ENCODE measurements at places on chromosomes 1 and 21.

GRCh38 chr1:234502785-234503184, 23.8 kb upstream of the TARBP1 start:
- no peaks in the 10 kb centered on the region for H3K4me1 ChIP-seq
- H3K27me3 ChIP-seq: no peaks in the 10 kb centered on the region
- H3K36me3 ChIP-seq: no peaks in the 10 kb centered on the region
- no peak overlapping the region for H3K4me3 ChIP-seq

- no peaks in the 10 kb centered on the region for H3K4me1 ChIP-seq
- H3K27me3 ChIP-seq: no peaks in the 10 kb centered on the region
- DNase-seq: no peak
- H3K36me3 ChIP-seq: no peaks in the 10 kb centered on the region
- no peak overlapping the region for H3K4me3 ChIP-seq
- H3K27ac ChIP-seq: no peak overlapping the region
These were observed 201.3 kb downstream of the MRPL39 start for GRCh38 chr21:25405984-25406383.

DNA sequence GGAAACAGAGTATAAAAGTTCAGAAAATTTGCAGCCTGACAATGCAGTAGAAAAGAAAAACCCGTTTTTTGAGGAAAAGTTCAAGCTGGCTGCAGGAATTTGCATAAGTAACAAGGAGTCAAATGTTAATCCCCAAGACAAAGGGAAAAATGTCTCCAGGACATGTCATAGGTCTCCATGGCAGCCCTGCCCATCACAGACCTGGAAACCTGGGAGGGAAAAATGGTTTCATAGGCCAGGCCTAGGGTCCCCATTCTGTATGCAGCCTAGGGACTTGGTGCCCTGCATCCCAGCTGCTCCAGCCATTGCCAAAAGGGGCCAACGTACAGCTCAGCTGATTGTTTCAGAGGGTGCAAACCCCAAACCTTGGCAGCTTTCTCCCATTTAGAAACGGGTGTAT, 3.6 kb upstream of the KCNT2 start:
- H3K27ac ChIP-seq: no peak overlapping the region
- H3K4me1 ChIP-seq: peaks cover 3% of the 10 kb centered on the region
- no peak for DNase-seq
- H3K36me3 ChIP-seq: no peaks in the 10 kb centered on the region
- H3K4me3 ChIP-seq: no peak overlapping the region
- no peaks in the 10 kb centered on the region for H3K27me3 ChIP-seq

DNA sequence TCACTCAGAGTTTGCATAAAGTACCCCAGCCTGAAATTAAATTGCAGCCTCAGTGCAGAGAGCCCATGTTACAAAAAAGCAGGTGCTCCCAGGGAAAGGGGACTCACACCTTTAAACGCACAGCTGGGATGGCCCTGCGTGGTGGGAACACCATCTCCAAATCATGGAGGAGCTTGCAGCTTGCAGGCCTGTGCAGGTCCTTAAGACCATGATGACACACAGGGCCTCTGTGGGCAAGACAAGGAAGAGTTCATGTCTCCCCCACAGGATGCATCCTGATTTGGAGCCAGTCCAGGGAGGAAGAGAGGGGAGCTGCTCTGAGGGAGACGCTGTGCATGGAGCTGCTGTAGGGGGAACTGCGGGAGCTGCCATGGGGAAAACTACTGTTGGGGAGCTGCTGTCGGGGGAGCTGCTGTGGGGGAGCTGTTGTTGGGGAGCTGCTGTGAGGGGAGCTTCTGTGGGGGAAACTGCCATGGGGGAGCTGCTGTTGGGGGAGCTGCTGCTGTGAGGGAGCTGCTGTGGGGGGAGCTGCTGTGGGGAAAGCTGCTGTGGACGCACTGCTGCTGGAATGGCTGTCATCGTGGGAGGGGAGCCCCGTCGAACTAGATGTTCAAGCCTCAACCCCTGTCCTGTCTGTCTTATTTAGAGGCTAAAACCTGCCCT, 113.9 kb downstream of the MATN1 start:
- H3K27me3 ChIP-seq: no peaks in the 10 kb centered on the region
- H3K4me1 ChIP-seq: no peaks in the 10 kb centered on the region
- no peak for DNase-seq
- no peak overlapping the region for H3K27ac ChIP-seq
- no peaks in the 10 kb centered on the region for H3K36me3 ChIP-seq
- no peak overlapping the region for H3K4me3 ChIP-seq

DNA sequence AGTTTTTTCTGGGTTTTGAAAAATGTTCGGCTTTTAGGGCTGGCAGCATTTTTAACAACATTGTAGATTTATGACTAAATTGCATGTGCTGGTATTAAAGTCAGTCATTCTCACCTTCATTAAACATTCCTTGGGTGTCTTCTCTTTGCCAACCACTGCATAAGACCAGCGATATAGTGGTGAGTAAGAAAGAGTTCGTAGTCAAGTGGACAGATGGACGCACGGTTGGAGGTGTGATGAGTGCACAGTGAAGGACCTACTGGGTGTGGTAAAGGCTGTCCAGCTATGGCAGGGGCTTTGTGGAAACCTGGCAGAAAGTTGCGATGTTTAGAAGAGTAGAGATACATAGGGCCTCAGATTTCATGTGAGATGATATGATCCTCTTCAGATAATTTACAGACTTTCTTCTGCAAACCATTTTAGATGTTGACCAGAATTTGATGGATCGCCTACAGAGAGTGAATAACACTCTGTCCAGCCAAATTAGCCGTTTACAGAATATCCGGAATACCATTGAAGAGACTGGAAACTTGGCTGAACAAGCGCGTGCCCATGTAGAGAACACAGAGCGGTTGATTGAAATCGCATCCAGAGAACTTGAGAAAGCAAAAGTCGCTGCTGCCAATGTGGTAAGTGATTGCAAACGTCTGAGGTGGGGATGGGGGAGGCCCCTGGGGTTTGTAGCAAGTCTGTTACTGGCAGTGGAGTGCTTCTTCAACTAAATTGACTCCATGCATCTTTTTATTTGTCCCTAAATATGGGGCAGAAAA, 56.0 kb upstream of the LAMC2 start:
- no peaks in the 10 kb centered on the region for H3K27me3 ChIP-seq
- DNase-seq: no peak
- H3K27ac ChIP-seq: no peak overlapping the region
- no peak overlapping the region for H3K4me3 ChIP-seq
- no peaks in the 10 kb centered on the region for H3K4me1 ChIP-seq
- peaks cover 14% of the 10 kb centered on the region for H3K36me3 ChIP-seq

DNA sequence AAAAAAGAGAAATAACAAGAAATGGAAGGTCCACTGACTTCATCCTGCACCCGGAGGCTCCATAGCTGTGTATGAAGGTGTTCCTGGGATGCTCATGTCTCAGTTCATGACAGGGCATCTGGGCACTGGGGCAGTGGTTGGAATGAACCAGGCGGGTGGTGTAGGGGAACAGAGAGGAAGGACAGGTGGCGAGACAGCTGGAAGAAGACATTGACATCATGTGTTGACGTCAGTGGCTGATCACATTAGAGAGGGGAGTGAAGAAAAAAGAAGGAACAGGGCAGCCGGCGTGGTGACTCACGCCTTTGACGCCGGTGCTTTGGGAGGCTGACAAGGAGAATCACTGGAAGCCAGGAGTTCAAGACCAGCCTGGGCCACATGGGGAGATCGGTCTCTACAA, 50.1 kb downstream of the HUNK start:
- H3K4me3 ChIP-seq: no peak overlapping the region
- H3K4me1 ChIP-seq: no peaks in the 10 kb centered on the region
- no peaks in the 10 kb centered on the region for H3K27me3 ChIP-seq
- H3K36me3 ChIP-seq: no peaks in the 10 kb centered on the region
- no peak for DNase-seq

- no peak overlapping the region for H3K27ac ChIP-seq
- no peak for DNase-seq
- no peaks in the 10 kb centered on the region for H3K4me1 ChIP-seq
These were observed 120.7 kb upstream of the CSF3R start for GRCh38 chr1:36603461-36603860.

- H3K36me3 ChIP-seq: no peaks in the 10 kb centered on the region
- H3K27me3 ChIP-seq: no peaks in the 10 kb centered on the region
- no peak overlapping the region for H3K4me3 ChIP-seq
- DNase-seq: no peak
These were observed 20.4 kb downstream of the C21orf91 start for GRCh38 chr21:17798796-17799195.

DNA sequence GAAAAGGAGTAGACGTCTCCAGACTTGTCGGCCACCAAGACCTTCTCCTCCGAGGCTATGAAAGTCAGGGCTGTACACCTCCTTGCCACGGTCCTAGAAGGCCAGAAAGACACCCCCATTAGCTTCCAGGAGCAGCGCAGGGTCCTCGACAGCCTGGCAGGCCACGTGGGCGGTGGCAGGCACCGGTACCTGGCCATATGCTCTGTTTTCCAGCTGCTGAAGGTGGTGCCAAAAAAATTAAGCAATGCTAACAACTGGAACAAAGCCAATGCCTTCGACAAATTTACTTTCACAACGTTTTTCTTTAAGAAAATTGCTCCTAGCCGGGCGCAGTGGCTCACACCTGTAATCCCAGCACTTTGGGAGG, 15.9 kb downstream of the WDR4 start:
- peaks cover 41% of the 10 kb centered on the region for H3K36me3 ChIP-seq
- no peaks in the 10 kb centered on the region for H3K27me3 ChIP-seq
- DNase-seq: no peak
- H3K4me1 ChIP-seq: no peaks in the 10 kb centered on the region
- no peak overlapping the region for H3K4me3 ChIP-seq
- H3K27ac ChIP-seq: no peak overlapping the region

GRCh38 chr1:84836145-84836544, 56.9 kb downstream of the LPAR3 start:
- H3K27ac ChIP-seq: no peak overlapping the region
- no peaks in the 10 kb centered on the region for H3K4me1 ChIP-seq
- no peak for DNase-seq

GRCh38 chr1:155061381-155062150, 2.0 kb upstream of the EFNA4 start:
- H3K27ac ChIP-seq: no peak overlapping the region
- no peaks in the 10 kb centered on the region for H3K27me3 ChIP-seq
- peaks cover 7% of the 10 kb centered on the region for H3K36me3 ChIP-seq
- peaks cover 5% of the 10 kb centered on the region for H3K4me1 ChIP-seq
- H3K4me3 ChIP-seq: no peak overlapping the region

- peak overlapping the region; percentile 15 for H3K4me3 ChIP-seq
- H3K4me1 ChIP-seq: peaks cover 15% of the 10 kb centered on the region
- H3K27ac ChIP-seq: no peak overlapping the region
- peaks cover 55% of the 10 kb centered on the region for H3K27me3 ChIP-seq
These were observed 2.2 kb upstream of the RUNX3 start for GRCh38 chr1:24932284-24932683.

- no peak overlapping the region for H3K4me3 ChIP-seq
- H3K27me3 ChIP-seq: no peaks in the 10 kb centered on the region
These were observed 201.6 kb upstream of the KCNK2 start for GRCh38 chr1:214880956-214881355.

DNA sequence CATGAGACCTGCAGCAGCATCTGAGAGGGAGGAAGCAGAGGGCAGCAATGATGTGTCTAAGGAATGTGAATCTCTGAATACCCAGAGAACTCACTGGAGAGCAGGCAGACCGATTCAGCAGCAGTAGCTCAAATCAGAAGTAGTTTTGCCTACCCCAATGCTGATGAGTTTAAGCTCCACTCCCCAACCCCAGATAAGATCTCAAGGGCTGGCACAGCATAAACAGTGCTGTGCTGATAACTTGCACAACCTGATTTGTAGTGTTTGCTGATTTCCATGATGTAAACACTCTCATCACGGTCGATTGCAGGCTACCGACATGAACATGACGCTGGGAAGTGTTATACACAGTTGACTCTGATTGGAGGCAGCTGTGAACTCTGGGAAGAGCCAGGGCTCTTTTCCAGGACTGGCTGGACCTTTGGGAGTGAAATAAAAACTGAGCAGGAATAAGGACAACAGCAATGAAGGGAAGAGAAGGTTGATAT, 11.2 kb upstream of the HMGCS2 start:
- H3K4me1 ChIP-seq: no peaks in the 10 kb centered on the region
- H3K27me3 ChIP-seq: no peaks in the 10 kb centered on the region
- H3K36me3 ChIP-seq: no peaks in the 10 kb centered on the region
